ENCODE measurements at places on chromosomes 1 and 21.

DNA sequence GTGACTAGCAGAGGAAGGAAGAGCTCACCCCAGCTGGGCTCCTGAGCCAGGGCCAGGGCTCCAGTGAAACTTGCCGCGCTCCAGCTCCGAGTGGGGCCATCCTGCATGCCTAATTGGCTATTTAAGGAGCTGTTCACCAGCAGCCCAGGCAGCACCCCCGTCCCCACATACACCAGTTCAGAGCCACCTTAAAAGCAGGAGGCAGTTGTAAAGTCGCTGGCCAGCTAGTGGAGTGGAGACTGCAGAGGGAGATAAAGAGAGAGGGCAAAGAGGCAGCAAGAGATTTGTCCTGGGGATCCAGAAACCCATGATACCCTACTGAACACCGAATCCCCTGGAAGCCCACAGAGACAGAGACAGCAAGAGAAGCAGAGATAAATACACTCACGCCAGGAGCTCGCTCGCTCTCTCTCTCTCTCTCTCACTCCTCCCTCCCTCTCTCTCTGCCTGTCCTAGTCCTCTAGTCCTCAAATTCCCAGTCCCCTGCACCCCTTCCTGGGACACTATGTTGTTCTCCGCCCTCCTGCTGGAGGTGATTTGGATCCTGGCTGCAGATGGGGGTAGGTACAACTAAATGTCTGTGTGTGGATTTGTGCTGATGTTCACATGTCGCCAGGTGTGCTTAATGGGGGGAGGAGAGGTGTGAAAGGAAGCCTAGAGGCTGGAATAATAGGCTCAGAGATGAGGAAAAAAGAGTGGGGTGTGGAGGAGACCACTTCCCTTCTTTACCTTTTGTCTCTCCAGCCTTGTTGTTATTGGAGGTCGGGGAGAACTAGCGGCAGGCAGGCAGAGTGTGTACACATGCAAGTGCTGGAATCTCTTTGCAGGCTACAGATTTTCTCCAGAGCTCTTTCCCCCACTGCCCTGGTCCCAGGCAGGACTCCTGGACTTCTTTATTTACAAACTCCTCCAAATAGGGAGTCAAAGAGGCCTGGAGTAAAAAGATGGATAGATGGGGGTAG lies at the start of gene CA14:
CA14 (plus strand) TSS at position 151 of the 962 bp plus-strand sequence; CDS start at position 506, 355 bp downstream.
- no peak for DNase-seq

DNA sequence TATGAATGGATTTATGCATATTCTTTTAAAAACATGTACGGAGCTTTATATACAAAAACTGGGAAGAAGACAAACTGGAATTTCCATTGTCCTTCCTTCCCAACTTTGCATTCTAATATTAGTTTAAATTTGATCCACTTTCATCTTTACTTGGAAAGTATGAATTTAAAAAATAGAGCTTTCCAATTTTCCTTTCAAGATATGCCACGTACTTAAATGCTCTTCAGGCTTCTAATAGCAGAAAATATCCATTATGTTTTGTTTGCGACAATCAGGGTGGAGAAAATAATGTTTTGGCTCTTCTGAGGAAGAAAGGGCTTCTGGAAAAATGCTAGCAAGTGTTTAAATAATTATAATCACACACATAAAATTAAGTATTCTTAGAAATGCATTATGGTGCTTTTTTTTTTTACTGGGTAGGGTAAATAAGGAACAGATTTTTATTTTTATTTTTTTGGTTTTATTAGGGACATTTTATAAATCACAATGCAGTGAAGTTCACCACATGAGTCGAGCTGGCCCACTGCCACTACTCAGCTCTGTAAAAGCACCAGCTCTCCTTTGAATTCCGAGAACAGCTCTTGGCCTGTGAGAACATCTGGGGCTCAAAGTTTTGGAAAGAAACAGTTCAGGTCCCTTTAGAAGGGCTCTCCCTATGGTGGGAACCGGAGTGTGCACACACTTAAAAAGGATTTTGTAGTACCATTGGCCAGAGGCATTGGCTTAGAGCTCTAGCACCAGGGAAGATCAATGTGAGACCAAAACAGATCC lies 287.4 kb upstream of the LYPLAL1 start:
- DNase-seq = no peak

DNA sequence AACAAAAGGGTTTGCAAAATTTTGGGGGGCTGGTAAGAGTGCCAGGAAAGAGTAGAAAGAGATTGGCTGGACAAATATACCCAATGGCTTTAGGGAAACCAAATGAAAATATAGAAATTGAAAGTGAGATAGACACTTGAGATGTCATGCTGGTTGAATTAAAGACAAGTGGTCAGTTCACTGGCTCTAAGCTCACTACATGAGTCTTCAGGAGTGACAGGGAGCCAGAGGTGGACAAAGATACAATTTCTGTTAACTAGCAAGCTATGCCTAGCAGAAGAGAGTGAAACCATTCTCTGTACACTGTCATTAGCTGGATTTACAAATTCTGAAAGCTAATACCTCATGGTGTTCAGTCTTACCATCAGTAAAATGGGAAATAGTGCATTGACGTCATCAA lies 82.5 kb downstream of the TBX15 start:
- DNase-seq = no peak

GRCh38 chr1:157403203-157403602 lies 149.1 kb downstream of the FCRL5 start:
- DNase-seq = peak; percentile 37

DNA sequence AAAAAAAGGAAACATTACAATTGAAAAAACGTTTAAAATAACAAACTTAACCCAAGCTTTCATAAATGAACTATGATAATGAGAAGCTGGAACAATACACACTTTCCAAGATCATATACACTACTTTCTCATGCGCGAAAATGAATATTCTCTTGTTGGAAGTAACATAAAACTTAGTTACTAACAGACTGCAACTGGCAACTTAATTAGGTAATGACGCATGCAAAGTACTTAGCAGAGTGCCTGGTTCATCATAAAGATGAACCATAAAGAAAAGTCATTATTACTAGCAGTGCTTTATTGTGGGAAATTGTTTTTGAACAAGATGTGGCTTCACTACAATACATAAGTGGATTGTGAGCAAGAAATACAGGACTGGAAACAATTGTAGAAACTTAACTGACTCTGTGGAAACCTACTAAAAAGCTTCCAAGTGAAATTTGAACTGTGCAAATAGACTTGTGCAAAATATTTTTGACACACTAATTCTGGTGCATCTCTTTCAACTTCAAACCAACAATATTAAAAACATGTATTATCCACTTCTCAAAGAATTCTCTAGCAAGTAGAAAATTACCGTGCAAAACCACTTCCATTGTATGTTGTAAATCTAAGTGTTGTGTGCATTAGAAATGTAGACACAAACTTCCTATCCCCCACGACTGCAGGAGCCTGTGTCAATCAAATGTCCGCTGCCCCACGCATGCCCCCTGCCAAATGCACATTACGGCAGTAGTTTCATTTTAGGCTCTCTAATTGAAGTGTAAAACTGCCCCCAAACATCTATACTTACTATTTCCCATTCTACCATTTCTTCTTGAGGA lies 2.0 kb downstream of the ARHGAP29 start:
- no peak for DNase-seq

DNA sequence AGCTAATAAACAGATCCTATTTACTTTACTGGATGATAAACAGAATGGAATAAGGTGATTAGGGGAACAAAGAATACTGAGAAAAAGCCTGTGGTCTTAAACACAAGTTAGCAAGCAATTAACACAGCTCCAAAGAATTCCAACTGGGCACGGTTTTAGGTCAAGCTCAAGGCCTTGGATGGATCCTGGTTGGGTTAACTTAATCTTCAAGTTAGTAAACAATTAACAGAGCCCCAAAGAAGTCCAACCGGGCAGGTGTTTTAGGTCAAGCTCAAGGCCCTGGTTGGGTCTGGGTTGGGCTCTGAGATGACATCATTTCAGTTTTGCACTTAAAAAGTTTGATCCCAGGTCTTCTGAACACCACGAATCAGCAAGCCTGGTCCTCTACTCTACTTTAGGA lies 1086.3 kb upstream of the TMPRSS15 start:
- DNase-seq = no peak

DNA sequence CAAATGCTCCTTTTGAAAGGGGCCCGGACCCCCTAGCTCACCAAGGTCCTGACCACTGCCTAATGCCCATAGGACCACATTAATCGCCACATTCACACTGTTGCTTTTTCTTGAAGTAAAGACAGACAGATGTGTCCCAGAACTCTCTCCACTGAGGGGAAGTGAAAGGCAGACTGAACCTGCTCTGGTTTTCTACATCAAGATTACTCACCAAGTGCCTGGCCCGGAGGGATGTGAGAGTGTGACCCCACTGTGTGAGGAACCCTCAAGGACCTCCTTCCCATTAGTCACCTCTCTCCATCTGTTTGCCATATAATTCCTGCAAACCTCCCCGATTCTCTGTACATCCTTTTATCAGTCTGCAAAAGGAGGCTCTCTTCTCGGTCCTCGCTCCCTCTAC lies 381.5 kb downstream of the OMA1 start:
- no peak for DNase-seq

DNA sequence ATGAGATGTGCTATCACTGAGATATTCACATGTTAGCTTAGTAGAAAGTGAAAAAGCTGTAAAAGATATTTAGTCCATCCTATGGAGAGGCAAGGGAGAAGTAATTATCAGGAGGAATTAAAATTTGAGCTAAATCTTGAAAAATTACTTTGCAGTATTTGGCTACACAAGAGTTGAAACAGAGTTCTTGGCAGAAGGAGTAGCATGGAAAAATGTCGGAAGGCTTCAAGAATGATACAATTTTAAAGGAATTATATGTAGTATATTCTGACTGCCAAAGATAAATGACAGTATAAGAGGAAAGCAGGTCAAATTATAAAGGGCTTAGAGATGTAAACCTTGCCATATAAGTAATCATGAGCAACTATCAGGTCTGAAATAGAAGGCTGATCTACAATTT lies 518.9 kb downstream of the BRINP3 start:
- no peak for DNase-seq

DNA sequence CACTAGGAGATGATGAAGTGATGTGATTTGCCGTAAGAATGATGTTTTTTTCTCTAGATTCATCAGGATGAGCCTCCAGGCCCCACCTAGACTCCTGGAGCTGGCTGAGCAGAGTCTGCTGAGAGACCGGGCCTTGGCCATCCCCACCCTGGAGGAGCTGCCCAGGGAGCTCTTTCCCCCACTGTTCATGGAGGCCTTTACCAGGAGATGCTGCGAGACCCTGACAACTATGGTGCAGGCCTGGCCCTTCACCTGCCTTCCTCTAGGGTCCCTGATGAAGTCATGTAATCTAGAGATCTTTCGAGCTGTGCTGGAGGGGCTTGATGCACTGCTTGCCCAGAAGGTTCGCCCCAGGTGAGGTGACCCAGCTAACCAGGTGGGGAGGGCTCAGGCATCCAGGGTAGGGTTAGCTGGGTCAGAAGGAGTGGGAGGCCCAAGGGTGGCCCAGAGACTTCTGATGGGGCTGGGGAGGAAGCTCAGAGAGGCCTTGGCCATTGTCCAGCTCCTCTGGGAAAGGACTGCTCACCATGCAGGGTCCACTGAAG lies 1.3 kb downstream of the PRAMEF12 start:
- no peak for DNase-seq

DNA sequence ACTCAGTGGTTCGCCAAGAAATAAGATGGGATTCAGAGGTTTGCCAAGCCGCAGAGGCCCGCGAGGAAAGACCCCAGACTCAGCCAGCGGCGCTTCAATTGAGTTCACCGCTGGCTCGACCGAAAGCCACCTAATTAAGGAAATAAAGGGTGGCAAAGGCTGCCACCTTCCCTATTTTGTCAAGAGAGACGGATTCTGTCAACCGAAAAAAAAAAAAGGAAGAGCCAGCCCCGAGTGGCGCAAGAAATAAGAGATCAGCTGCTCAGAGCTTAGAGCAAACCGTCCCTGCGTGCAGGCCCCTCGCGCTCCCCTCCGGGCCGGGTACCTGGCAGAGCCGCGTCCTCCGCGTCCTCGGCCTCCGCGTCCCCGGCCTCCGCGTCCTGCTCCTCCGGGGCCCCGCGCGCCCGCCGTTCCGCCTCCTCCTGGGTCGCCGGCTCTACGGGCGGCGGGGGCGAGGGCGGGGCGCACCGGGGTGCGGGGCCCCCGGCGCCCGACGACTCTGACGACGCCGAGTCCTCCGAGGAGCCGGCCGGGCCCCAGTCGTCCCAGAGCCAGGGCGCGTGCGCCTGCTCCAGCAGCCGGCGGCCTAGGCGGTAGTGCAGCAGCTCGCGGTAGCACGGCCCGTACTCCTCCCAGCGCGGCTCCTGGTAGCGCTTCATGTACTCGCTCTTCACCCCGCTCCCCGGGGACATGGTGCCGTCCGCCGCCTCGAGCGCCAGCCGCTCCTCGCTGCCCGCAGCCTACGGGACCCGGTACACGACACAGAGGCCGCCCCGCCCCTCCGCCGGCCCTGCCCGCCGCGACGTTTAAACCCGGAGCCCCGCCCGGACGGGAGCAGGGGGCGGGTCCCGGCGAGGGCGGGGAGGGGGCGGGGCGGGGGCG lies 832 bp downstream of the CCSAP start:
- peak; percentile 47 for DNase-seq

DNA sequence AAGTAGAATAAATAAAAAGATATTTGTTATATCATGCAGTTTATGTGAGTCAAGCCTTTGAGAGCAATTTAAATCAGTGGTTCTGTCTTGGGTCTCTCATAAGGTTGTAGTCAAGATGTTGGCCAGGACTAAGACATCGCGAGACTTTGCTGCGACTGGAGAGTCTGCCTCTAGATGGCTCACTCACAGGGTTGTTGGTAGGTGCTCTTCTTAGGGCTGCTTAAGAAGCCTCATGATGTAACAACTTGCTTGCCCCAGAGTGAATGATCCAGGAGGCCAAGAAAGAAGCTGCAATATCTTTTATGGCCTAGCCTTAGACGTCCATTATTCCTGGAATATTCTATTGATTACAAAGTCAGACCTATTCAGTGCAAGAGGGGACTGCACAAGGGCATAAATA lies 73.1 kb upstream of the CACHD1 start:
- peak; percentile 32 for DNase-seq

GRCh38 chr1:242427519-242427918 lies 97.0 kb downstream of the PLD5 start:
- no peak for DNase-seq

GRCh38 chr1:234149217-234149616 lies 224.0 kb upstream of the COA6 start:
- DNase-seq = peak; percentile 16

- no peak for DNase-seq
Measured at GRCh38 chr1:68149110-68149798, 83.1 kb downstream of the WLS start.

DNA sequence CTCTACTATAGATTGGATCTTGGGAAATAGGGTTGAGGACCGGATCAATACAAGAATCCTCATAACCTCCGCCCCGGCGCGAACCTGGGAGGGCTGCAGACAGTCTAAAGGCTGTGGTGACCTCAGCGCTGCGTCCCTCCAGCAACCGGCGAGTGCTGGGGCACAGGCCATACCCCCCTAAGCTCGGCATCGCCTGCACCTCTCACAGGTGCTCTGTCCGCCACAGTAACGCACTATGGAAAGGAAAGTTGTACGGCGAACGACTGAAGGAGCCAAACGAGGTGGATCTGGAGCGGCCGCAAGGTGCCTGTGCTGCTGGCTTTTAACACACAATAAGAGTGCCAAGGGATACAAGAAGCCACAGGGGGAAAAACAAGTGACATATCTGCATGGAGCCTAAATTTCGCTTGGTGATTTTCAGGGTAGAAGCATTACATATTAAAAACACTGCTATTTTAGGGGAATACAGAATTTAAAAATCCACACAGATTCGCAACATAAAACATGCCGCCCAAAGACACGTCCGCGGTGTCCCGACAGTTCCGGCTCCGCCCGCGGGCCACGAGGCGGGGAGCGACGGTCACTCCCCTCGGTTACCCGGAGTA lies 1.4 kb upstream of the RBM15 start:
- no peak for DNase-seq

GRCh38 chr1:101709721-101710120 lies 287.0 kb downstream of the OLFM3 start:
- no peak for DNase-seq

Measured in amniotic epithelial cell (primary cell).